ENCODE measurements at places on chromosomes 11 and 22.

GRCh38 chr22:40720538-40721256, 41.4 kb downstream of the MCHR1 start:
- no peak for DNase-seq

DNA sequence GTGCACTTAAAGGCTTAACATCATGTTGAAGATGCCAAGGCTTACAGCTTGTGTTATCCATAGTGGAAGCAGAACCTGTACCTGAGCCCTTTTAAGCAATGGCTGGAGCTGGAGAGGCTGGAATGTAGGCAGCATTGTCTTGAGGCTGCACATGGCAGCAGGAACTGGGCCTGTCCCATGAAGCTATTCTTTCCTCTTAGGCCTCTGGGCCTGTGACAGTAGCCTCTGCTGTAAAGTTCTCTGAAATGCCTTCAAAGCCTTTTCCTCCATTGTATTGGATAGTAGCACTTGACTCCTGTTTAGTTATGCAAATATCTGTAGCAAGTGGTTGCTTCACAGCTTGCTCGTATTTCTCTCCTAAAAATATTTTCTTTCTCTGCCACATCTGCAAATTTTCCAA, 127.4 kb upstream of the ANO5 start:
- no peak for DNase-seq

DNA sequence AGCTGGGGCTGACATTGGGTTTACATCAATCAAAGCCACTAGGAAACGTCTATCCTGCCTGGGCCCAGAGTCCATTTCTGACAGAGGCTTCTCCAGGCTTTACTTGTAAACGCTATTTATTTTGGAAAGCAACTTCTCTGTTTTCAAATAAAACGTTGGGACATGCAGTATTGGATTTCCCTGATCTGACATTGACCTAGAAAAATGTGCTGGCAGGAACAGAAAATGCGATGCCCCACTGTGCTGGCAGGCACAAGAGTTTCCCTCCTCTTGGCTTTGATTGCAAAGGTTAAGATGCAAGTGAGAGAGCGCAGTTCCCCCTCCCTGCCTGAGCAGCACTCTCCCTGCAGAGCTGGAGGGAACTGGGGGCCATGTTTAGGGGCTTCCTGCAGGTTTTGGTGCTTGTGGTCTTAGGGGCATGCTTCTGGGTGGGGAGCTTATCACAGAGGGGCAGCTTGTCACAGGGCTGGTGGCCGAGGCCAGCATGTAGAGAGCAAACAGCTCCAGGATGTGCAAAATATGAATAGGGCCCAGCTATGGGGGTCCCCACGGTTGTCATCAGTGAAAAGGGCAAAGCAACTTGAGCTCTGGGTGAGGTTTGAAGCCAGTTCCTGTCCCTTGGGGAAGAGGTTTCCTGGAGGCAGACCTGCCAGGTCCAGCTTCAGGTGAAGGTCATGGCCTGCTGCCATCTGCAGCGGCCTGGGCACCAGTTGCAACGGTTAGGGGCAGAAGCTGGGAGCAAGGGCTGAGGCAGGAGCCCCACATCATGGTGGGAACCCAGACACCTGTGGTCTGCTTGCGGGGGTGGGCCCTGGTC, 42.3 kb upstream of the DKK3 start:
- DNase-seq: no peak

DNA sequence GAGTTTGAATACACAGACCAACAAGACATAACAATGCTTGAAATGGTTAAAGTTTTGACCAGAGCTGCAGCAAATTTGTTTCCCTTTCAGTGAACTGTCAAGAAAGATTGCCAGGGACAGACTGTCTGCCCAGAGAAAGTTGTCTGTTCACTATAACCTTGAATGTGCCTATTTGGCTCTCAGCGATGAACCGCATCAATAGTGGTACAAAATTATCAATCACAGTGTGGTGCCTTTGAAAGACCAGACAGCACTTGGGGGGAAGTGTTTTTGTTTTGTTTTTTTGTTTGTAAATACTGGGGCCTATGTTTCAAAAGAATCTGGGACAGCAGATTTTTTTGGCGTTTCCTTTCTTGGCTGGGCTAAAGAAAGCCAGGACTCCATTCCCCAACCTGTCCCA, 123.1 kb downstream of the CD44 start:
- DNase-seq: no peak

GRCh38 chr11:129312730-129313503, 62.7 kb upstream of the BARX2 start:
- DNase-seq: no peak

DNA sequence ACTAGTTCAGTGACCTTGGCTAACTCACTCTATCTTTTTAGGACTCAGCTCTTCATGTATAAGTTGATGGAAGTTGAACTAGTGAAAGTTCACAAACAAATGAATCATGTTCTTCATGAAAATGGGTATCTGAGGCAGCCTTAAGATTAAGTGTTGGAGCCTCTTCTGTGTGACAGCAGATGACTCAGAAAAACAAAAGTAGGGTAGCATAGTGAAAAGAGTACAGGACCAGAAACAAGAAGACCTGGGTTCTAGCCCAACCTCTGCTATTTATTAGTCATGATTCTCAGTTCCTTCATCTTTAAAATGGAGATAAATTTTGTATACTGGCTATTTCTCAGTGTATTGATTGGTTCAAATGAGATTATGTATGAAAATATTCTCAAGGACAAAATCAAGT, 60.2 kb downstream of the USP35 start:
- no peak for DNase-seq

GRCh38 chr11:116062129-116062489, 557.9 kb upstream of the CADM1 start:
- DNase-seq: no peak

GRCh38 chr11:57476047-57476756, 15.9 kb downstream of the RTN4RL2 start:
- no peak for DNase-seq

DNA sequence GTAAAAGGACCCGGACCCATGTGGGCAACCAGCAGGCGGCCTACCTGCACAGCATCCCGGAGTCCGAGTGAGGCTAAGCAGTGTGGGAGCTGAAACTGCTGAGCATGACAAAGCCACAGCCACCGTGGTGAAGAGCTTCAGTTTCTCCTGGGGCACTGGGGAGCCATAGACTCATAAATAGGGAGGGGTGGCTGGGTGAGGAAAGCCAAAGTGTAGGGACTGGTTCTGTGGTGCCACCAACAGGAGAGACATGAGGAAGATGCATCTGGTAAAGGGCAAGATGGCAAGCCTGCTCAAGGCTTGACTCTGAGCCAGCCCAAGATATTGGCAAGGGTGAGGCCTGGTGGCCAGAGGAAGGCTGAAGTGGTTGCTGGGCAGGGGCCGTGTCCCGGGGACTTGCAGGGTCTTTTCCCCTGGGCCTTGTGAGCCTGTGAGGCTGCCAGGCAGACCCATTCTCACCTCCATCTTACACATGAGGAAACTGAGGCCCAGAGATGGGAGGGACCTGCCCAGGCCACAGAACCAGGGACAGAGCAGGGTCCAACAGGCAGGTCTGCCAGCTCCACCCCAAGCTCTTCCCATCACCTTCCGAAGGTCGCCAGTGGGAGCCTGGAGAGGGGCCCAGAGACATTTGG, 30.4 kb downstream of the CYTH4 start:
- no peak for DNase-seq

GRCh38 chr11:117671370-117671769, 125.6 kb downstream of the DSCAML1 start:
- DNase-seq: no peak

- DNase-seq: peak; percentile 92
Observed at GRCh38 chr22:38230108-38230825, 28.5 kb downstream of the MAFF start.

GRCh38 chr11:108752297-108752751, 87.5 kb downstream of the DDX10 start:
- no peak for DNase-seq

DNA sequence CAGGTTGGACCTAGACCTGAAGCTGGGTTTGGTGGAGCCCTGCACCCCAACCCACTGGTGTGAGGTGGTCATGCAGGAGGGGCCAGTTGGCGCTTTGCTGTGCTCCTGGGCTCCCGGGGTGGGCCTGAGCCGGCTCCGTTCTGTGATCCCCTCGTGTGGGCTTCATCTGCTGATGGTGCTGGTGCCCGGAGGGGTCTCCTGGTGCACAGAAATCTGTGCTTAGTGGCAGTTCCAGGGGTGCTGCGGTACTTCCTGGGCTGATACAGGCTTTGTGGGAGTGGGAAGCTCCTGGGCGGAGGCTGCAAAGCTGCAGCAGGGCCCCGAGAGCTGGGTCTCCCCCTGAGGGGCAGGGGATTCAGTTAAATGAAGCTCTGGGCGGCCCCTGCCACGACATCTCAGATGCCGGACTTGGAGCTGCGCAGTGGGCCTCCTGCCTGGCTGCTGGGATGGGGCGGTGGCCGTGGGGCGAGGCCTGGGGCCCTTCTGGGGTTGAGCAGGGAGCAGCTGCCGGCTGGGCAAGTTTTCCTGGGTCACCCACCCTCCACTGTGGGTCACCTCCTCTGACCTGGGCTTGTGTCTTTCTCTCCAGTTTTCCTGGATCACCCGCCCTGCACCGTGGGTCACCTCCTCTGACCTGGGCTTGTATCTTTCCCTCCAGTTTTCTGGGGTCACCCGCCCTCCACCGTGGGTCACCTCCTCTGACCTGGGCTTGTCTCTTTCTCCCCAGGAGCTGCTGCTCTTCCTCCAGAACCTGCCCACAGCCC, 410.5 kb downstream of the TBC1D22A start:
- no peak for DNase-seq

- DNase-seq: peak; percentile 63
Observed at GRCh38 chr11:82873919-82874333, 26.3 kb downstream of the PRCP start.

GRCh38 chr11:45181193-45181888, 34.9 kb downstream of the PRDM11 start:
- DNase-seq: no peak

DNA sequence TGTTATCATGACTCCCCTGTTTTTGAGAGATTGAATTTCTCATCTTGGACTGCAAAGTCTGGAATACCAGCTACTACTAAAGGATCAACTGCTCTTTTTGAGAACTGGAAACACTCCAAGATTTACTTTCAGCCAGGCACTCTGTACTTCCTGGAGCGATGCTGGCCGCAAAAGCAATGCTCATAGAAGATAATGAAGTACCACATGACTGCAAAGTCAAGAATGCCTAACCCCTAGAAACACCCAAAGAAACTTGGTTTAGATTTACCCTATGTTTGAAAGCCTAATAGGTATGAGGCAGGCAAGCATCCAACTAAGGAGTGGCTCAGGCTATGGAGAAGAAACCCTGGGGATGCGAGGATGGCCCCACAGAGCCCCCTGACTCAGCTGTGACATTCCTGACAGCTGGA, 47.7 kb upstream of the ARHGAP20 start:
- DNase-seq: no peak

DNA sequence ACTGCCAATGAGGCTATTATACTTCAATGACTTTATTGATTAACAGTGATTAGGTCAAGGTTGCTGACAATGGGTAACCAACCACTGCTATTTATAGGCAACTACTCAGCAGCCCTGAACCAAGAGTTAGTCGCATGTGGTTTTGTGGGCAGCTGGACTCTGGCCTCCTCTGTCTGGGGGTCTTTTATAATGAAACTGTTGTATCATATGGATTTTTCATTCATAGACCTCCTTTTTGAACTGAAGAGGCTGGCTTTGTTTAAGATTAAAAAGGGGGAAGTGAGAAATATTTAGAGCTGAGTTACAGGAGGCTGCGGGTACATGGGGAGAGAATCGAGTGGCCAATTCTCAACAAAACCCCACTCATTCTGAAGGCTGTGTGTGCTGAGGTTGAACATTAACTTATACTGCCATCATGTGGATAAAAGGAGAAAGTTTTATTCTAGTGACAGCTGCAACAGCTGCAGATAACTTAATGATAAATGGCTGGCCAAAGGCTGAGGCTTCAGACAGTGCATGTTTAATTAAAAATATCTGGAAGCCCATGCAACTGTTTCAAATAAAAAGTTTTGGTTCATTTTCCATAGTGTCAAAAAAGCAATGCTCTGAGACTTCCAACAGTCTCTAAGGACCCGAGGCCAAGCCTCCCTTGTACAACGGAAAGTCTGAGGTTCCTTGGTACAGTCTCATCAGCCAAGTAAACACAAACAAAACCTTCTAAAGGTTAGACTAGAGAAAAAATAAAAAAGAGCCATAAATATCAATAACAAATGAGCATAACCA, 682.6 kb downstream of the KCNA4 start:
- DNase-seq: peak; percentile 49

DNA sequence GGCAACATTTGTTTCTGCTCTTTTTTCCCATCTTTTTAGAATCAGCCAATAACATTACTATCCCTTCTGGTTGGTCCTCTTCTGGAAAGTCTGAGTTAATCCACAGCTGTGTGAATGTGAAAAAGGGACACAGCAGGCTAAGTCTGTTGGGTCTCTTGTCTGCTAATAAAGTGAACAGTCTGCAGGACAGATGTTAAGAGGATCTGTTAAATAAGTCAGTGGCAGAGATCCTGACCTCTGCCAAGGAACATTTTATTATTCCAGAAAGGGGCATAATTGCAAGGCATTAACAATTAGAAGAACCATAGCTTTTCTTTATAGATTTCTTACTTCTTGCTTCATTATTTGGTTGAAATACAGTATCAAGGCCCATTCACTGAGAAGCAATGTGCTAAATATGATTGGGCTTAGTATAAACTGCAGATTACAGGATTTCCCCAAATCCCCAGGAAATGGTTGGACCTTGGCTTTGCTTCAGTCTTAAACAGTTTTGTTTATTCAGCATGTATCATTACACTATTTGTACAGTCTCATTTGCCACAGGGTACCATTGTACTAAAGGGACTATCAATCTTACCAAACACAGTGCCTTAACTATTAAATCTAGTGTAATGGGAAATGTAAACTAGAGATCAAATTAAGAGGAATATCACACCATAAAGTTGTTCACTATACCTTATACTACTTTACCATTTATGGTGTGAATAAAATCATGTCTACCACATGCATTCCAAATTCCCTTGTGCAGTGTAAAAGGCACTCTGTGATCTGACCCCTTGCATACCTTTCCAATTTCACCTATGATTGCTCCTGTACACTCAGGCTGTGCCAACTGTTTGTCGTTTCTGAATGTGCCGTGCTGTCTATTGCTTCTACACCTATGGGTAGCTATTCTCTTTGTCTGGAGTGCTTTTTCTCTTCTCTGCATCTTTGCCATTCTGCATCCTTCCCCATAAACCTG, 274.0 kb downstream of the SOX6 start:
- DNase-seq: no peak

- peak; percentile 88 for DNase-seq
Observed at GRCh38 chr22:19483481-19484244, 3.9 kb downstream of the CDC45 start.

DNA sequence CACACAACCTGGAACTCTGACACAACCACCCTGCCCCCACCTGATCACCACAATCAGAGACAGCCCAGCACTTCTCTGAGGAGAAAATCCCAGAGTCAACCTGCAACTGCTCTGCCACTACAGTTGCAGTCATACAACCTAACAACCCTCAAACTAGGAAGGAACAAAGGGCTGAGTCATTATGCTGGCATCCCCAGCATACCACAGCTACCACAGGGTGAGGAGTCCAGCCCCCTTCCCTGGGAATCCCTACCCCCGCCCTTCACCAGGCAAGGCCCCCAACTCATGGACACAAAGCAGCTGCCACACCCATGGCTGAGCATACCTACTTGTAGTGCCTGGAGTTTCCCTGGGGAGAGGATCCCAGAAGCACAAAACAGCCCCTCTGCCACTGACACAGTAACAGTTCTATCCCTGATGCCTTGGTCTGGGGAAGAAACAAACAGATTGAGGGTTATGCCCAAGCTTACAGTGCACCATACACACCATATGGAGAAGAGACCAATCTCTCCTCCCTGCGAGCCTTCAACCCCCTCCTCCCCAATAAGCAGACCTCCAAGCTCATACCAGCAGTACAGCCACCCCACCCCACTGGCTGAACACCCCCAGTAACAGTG, 68.5 kb upstream of the C11orf58 start:
- no peak for DNase-seq

GRCh38 chr11:33045551-33046255, 6.3 kb downstream of the TCP11L1 start:
- no peak for DNase-seq

All from dermis microvascular lymphatic vessel endothelial cell (primary cell).